M059J (cell line): ENCODE measurements at places on chromosomes 1 and 21.
A peak's percentile ranks its signal among the peaks of the same experiment; 100 is the strongest.

- peak; percentile 82 for DNase-seq
Observed at GRCh38 chr1:109084563-109085517, 5.7 kb upstream of the TMEM167B start.

DNA sequence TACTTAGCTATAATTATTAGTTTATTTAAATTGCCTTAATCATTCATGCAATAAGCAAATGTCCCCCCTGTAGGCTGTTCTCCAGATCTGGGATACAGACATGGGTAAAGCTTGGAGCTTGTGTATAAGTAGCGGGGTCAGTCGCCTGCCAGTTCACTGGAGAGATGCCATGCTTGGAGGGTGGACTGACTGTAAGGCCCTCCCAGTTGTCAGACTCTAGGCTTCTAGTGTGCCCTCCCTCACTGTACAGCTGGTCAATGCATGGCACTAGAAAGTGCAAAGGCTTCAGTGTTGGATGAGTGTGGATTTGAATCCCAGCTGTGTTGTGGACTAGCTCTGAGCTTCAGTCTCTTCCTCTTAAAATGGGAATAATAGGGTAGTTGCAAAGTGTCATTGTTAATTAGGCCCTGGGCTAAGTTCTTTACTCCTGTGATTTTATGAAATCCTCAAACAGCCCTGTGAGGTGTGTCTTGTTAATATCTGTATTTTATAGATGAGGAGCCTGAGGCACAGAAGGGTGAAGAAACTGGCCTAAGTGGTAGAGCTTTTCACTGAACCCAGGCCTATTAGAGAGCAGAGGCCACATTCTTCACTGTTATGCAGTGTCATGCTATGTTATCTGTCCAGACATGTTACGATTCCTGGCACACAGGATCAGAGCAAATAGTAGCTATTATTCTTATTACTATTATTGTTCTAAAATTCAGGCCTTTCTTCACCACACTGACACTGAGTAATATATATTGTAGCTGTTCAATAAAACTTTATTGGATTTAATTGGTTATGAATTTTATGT is 85.9 kb downstream of the ROR1 start:
- DNase-seq = no peak

GRCh38 chr1:193661385-193661784 is 475.0 kb upstream of the B3GALT2 start:
- peak; percentile 5 for DNase-seq

DNA sequence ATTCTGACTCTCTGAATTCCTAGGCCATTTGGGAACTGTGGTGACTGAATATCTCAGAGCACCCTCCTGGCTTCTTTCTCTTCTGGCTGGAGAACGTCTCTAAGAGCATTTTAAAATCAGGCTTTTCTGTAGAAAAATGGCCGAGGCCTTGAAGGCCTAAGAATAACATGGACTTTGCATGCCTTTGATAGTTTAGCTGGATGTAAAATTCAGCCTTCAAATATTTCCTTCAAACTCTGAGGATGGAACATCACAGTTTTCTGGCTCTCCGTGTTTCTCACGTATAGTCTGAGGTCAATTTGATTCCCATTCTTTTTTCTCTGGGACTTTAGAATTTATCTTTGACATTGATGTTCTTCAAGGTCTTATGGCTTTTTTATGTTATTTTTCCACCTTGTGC is 34.0 kb downstream of the ARHGEF16 start:
- DNase-seq = no peak

DNA sequence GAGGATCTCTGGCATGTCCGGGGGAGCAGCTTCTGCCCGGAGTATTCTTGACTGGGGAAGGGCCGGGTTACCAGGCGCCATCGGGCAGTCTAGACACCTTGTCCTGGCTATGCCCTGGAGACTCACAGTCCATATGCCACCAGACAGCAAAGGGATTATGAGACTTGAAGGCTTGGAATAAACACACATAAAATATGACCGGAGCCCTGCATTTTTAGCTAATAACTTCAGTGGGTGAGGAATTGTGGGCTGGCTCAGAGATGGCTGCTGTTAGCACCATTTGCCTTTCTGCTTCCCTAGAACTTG is 15.5 kb downstream of the NTPCR start:
- no peak for DNase-seq

DNA sequence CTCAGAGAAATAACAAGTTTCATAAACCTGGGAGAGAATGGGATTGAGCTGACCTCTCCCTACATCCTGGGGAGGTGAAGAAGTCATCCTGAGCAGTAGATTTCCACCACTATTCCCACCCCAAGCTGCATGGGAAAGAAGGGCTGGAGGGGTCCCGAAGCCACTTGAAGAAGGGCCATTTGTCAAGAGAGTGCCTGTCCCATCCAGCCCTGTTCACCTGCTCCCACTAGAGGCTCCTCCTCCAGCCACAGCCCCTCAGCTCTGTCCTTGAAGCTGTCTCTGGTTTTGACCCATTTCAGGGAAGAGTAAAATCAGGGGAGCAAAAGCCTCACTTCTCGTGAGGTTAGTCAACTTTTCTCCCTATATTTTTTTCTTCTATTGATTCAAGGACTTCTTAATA is 155.8 kb upstream of the DNAH14 start:
- no peak for DNase-seq

DNA sequence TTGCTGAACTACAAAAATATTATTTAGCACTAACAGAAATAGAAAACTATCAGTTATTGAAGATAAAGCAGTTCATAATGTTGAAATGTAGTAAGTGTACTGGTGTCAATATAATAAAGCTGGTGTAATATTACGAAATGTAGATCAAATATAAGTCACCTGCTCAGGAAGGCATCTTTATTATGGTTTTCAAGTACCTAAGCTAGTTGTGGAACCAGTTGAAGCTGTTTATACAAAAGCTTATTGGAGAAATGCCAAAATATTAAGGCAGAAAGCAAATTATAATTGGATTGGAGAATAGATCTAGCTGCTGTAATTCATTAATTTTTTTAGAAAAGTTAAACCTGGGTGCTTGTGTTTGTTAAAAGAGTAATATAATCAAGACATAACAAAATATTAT is 6.2 kb upstream of the MARK1 start:
- DNase-seq = no peak

GRCh38 chr1:170872663-170873062 is 62.7 kb upstream of the MROH9 start:
- DNase-seq = no peak

DNA sequence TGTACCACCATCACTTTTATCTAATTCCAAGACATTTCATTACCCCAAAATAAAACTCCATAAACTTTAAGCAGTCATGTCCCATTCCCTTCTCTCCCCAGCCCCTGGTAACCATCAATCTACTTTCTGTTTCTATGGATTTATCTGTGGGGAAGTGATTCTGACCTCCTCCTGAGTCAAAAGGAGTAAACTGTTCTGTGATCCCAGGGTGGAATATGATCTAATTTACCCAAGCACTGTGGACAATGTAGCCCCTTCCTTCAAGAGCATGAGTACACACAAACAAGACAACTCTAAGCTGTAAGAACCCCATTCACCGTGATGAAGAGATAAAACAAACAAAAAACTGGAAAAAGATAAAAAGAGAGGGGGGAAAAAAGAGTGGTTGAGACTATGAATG is 77.9 kb downstream of the PLPP3 start:
- DNase-seq = no peak

- peak; percentile 13 for DNase-seq
Observed at GRCh38 chr21:30839304-30839703, 9.7 kb upstream of the KRTAP7-1 start.

- no peak for DNase-seq
Observed at GRCh38 chr21:42661688-42662429, 8.4 kb downstream of the PDE9A start.

GRCh38 chr1:96104506-96104905 is 617.1 kb upstream of the PTBP2 start:
- no peak for DNase-seq

- DNase-seq = no peak
Observed at GRCh38 chr1:7404046-7404742, 366.9 kb upstream of the VAMP3 start.

DNA sequence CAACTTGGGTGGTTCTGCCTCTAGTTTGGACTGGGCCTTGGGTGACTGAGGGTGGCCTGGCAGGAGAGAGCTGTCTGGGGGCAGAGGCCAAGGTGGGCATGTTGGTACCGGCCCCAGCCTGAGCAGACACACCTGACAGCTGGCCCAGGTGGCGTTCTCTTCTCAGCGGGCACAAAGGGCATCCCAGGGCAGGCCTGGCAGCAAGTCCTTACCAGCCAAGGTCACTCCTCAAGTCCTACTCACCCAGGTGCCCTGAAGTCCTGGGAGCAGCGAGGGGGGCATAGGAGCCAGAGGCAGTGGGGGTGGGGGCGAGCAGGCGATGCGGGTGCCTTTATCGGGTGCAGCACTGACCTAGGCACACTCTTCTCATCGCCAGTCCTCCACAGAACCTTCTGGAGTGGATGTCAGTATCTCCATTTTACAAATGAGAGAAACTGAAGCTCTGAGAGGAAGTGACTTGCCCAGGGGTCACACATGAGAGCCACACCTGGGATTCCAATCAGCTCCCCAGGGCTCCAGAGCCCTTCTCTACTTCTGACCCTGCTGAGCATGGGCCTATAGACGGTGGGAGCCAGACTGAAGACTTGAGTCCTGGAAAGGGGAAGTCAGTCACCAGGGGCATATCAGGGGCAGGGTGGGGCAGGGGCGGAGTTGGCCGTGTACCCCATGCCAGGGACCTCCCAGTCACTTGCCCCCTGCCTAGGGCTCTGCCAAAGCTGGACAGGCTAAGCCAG is 587 bp upstream of the SLC25A34 start:
- no peak for DNase-seq

DNA sequence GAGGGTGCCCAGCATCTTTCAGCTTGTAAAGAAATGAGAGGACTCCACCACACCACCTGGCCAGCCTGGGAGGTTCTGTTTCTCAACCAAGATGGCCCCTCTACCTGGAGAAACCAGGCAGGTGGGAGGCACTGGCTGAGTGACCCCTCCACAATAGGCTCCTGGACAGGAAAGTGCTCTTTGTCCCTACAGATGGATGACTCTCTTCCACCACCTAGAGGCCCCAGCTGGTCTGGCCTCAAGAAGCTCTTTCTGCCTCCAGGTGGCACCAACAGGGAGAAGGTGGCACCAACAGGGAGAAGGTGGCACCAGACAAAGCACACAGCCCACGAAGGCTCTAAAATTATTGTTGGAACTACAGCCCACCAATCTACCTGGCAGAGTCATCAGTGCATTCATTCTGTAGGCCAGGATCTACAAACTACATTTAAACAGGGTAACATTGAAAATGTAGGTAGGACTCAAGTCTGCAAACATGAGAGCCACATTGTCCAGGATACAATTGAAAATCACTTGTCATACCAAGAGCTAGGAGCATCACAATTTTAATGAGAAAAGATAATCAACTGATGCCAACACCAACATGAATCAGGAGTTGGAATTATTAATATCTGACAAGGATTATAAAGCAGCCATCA is 14.4 kb downstream of the TMPRSS3 start:
- peak; percentile 64 for DNase-seq

DNA sequence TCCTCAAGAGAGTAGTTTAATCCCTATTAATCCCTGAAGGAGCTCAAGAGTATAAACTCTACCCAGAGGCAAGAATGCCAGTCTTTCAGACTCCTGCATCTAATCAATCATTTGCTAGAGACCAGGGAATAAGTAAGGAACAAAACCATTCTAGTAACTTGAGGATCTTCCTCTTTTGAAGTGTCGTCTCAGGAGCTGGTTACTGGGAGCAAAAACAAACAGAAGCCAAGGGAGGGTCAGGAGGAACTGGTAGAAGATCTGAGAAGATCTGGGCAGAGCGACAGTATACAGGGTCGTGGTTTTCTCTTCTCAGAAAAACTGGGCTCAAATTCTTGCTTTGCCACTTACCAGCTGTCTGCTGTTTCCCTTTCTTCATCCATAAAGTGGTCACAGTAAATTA is 69.3 kb downstream of the RPS6KA1 start:
- DNase-seq = no peak

- DNase-seq = peak; percentile 25
Observed at GRCh38 chr1:194184425-194184824, 998.0 kb upstream of the B3GALT2 start.

DNA sequence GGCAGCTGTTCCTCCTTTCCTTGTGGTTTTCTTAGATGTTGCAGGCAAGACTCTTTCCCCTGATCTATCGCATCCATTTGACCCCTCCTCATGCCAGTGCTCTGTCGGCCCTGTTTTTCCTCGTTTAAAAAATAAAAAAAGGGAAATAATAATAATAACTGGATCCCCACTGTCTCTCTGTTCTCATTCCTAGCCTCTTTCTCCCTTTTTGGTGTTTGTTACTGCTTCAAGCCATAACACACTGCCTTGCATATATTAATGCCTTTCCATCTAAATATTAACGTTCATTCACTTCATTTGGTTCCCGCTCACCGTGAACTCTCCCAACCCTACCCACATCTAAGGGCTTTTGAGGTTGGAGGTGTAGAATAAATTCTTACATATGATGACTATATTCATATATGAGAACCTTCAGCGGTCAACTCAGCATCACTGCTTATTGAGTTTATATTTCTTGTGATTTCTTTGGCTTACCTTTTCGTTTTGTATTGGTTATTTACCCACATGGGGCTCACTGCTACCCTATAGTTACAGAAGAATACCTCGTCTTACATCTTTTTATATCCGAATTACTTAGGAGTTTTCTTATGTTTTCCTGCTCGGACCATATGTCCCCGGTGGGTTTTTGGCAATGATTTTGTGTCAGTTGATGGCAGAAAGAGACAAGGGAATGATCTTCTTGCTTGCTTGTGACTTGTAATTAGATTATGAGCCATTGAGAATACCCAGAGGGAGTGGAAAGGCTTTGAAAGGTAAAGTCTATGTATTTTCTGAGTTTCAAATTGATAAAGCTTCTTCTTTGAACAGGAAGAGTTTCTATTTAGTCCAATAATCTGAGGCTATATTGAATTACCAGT is 805 bp downstream of the ATG4C start:
- no peak for DNase-seq

- DNase-seq = no peak
Observed at GRCh38 chr1:1299686-1300351, 7.9 kb downstream of the ACAP3 start.

DNA sequence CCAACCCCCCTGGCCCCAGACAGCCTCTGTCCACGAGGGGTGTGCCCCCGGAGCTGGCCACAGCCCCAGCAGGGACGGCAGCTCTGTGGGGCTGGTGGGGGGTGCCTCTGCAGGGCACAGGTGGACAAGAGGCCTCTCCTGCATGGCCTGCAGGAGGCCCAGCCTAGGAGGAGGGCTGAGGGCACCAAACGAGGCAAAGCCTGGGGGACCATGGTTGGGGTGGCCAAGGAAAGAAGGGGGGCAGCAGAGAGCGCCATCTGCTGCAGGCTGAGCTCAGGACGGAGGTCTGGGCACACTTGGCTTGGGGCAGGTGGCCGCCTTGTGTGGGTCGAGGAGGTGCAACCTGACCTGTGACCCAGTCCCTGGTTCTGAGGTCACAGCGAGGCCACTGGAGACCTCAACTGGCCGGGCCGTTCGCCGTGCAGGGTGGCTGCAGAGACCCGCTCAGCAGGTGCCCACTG is 27.3 kb downstream of the RRP1 start:
- DNase-seq = no peak

GRCh38 chr1:245893025-245893424 is 614.1 kb downstream of the SMYD3 start:
- DNase-seq = no peak
